ENCODE measurements at places on chromosomes 4 and X.

DNA sequence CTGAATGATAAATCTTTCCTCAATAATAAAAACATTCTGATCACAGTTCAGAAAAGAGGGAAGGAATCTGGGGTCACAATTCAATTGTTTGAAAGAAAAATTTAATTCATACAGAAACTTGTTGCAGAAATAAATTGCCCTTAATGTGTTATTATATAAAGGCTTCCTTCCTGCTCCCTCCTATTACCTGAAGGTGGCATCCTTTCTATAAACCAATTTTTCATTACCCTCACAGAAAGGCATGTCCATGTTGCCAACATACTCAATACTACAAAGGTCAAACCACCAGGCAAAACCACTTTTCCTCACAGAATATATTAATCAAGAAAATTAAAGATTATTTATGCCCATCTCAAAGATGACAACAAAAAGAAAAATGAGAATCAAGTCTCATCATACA is 194.3 kb upstream of the CT83 start:
- no peak for DNase-seq

DNA sequence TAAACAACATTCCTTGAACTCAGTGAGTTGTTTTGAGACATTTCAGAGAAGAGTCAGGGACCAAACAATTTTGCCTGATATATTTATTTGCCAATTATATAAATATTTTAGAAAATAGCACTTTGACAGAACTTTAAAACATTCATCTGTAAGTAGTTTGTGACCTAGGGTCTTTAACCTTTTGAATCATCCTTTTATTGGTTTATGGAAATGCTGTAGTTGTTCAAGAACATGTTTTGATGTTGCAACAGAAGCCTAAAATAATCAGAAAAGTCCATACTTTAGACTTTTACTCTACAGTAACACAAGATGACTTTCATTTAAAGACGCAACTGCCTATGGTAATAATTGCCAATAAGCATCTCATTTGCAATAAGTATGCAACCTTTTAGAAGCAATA is 43.0 kb downstream of the CXCL1 start:
- no peak for DNase-seq

DNA sequence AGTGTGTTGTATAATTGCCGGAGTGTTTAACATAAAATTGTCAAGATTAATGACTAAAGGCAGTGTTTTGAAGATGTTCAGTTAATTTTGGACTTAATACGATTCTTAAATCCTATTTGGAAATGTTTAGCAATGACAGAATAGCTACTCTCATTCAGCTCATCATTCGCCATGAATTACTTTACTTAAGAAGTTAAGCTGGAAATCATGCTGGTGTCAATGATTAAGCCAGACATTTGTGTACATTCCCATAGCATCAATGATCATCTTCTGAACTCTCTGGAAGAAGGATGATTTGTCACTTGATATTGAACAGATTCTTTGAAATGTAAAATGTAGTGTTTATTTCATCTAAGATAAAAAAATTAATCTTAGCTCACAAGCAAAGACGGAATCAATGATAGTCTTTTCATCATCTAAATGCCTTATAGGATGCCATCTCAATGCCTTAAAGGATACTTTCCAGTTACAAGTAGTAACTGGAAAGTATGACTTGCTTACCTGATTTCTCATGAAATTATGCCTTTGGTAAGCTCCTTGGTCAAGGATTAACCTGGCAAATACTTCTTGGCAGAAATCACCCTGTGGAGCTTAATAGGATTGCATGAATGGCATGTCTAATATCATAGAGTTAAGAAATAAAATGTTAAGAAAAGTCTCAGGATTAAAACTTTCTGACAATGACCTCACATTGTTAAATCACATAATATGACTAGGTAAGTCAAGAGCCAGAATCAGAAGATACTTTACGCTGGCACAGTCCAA is 515.5 kb upstream of the AGA start:
- no peak for DNase-seq

DNA sequence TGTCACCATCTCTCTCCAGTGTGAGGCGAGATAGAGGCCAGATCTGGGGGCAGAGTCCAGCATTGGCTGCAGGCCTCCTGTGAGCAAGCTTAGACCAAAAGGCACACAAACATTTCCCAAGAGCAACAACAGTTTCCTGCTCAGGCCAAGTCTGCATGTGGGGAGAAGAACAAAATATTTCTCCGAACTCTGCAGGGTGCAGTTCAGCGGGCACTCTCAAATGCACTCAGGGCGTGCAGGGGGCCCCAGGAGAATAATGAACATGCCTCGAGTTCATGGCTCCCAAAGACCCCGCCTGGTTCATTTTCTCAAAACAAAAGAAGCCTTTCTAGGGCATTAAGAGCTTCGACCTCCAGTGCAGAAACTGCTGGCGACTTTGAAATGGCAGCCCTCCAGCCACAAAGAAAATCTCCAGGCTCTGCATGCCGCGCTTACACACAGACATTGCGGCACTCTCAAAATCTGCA is 57.8 kb upstream of the HELT start:
- no peak for DNase-seq

GRCh38 chr4:118760092-118760491 is 74.9 kb downstream of the METTL14 start:
- no peak for DNase-seq

DNA sequence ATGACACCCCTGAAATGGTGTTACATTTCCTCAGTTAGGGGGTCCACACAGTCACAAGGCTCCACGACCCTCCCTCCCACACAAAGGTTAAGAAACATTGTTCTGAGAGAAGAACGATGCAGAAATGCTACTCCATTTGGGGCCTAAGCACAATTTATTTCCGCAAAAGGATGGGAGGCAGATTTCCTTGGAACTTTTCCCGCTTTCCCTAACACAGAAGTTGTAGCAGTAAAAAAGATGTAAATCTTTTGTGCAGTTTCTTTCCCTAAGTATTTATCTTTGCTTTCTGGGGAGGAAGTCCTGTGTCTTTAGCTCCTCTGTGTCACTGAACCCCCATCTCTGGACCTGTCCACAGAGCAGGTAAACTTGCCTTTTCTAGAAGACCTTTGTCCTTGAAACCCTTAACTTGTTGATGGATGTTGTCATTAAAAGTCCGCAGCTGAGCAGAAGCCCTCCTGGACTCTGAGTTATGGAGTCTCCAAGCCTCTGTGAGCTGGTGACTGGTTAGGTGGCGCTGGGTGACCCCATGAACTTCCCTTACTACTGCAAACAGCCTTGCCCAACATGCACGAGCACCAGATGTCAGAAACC is 67.2 kb upstream of the SHISA3 start:
- DNase-seq, result no peak

DNA sequence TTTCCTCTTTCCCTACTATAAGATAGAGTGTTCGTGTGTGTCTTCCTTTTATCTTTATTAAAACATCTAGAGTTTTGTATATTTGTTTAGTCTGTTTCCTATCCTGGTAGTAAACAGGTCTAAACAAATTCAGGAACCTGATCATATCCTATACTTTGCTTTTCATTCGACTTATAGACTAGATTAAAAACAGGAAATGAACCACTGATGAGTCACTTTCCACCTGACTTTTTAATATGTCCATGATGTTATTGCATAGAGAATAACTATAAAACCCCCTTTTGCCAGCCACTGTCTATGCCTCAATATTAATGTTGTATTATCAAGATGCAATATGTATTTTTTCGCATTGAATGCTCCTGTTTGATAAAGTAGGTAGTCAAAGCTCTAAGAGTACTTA is 1794.0 kb downstream of the STIM2 start:
- no peak for DNase-seq

DNA sequence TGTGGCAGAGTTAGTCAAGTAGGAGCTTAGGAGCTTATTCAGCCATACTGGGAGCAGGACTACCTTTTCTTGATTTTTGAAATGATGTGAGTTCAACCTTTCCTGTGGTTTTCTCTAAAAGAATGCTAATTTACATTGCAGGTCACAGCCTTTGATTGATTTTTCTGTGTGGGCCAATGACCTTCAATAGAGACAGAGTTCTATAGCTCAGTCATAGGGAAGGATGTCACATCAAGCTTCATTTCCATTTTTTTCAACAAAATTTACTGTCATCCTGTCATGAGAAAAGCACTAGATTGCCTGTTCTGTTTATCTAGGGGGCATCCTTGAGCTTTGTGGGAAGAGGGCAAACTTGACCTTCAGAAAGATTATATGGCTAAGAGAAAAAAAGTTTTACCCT is 448.7 kb downstream of the MID1IP1 start:
- DNase-seq, result no peak

GRCh38 chrX:31590581-31591114 is 518.8 kb upstream of the FTHL17 start:
- DNase-seq, result no peak

- no peak for DNase-seq
Measured at GRCh38 chr4:3290889-3291321, 1.9 kb upstream of the RGS12 start.

- DNase-seq, result no peak
Measured at GRCh38 chr4:187274153-187274552, 550.5 kb upstream of the FAT1 start.

DNA sequence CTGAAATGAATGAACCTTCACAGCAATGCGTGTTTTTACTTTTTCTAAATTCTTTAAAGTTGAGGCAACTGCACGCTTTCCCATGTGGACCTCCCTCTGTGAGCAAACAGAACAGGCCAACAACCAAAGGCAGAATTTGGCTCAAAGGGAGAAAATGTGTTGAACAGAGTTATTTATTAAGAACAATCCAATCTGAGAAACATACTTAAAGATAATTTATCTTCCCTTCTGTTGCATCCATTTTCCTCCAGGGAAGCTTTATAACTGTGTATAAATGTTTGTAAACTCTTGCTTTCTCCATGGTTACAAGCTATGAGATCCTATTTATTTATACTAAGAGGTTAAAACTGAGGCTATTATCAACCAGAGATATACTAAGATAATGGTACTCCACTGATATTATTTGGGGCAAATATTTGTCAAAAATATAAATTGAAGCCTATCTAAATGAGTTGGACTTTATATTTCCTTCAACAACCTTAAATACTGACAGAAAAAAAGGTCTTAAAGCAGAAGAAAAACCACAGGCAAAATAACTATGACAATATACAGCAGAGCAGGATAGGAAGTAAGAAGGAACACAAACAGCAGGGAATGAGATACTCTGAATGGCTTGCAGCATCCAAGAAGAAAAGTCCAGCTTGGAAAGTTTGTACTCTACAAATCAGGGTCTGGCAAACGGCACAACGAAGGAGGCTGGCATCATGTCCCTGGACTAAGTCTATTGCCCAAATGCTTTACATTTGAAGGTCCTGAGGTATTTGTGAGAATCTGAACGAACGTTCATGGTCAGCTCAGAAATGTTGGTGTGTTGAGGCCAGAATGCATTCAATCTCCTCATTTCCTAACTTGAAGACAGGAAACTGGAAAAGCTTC is 663.2 kb upstream of the INTU start:
- DNase-seq, result no peak

DNA sequence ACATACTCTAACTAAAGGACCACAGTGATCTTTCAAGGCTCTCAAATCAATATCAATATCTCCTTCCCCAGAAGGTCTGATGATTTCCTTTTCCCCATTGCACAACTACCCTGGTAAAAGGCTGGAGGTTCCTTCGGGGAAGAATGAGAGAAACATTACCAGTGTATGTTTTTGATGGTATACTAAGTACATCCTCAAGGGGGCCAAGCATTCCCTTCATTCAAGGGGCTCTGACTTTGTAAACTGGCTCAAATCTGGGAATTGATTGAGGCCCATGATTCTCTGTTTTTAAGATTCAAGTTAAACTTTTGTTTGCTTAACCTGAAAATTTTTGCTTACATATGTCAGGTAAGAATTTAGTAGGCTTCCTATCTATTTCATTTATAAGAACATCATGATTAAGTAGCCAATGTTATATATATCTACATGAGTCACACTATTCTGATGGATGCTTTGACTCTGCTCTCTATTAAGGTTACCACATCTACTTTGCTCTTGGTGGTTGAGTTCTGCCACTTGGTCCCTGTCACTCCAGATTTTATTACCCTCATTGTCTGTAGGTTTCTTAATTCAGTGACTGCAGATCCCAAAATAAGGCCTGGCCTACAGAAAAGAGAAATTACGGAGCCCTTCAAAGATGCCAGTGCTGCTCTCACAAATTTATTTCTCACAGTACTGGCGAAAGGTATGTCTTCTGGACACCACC is 16.4 kb upstream of the GUCY1B1 start:
- DNase-seq, result no peak

- DNase-seq, result no peak
Measured at GRCh38 chr4:103074744-103075434, 1.7 kb downstream of the SLC9B2 start.

GRCh38 chr4:112753333-112753732 is 116.4 kb downstream of the LARP7 start:
- DNase-seq, result no peak

GRCh38 chr4:2906218-2906617 is 57.0 kb downstream of the NOP14 start:
- no peak for DNase-seq

DNA sequence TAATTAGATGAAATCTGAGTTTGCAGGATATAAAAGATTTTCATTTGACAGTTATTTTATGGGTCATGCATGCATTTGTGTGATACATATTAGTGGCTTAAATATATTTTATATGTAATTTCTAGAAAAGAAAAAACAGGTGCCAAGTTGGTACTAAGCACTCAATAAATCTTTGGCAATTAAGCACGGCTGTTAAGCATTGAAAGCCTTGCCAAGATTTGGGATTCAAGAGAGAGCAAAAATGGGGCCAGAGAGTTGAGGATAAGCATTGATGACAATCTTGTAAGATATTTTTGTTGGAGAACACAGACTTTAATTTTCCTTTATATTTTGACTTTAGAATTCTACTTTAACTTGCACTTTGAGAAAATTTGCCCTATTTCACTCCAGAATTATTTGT is 249.8 kb upstream of the MAD2L1 start:
- DNase-seq, result no peak
